ENCODE measurements at places on chromosomes 5 and 9.
A peak's percentile ranks its signal among the peaks of the same experiment; 100 is the strongest.

- no peak for DNase-seq
These were observed 129.0 kb upstream of the IRX4 start for GRCh38 chr5:2011481-2012411.

- DNase-seq, result no peak
These were observed 89.3 kb upstream of the ADAMTS16 start for GRCh38 chr5:5050801-5051200.

GRCh38 chr9:82539146-82539545, 523.8 kb downstream of the RASEF start:
- DNase-seq, result no peak

DNA sequence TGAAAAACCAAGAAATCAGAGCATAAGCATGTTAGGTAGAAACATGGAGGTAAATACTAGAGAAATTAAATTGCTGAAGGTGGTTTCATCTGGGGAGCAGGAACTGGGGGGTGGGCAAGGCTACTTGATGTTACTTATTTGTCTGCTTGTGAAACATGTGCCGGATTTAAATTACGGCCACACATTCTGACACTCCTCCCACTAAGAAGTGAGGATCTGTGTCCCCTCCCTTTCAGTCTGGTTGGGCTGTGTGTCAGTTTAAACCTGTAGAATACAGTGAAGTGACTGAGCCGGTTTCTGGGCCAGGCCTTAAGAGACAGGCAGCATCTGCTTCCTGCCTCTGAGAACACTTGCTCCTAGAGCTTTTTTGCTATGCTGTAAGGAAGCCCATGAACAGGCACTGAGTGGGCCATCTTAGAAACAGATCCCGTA, 2.3 kb upstream of the IARS1 start:
- DNase-seq, result no peak

DNA sequence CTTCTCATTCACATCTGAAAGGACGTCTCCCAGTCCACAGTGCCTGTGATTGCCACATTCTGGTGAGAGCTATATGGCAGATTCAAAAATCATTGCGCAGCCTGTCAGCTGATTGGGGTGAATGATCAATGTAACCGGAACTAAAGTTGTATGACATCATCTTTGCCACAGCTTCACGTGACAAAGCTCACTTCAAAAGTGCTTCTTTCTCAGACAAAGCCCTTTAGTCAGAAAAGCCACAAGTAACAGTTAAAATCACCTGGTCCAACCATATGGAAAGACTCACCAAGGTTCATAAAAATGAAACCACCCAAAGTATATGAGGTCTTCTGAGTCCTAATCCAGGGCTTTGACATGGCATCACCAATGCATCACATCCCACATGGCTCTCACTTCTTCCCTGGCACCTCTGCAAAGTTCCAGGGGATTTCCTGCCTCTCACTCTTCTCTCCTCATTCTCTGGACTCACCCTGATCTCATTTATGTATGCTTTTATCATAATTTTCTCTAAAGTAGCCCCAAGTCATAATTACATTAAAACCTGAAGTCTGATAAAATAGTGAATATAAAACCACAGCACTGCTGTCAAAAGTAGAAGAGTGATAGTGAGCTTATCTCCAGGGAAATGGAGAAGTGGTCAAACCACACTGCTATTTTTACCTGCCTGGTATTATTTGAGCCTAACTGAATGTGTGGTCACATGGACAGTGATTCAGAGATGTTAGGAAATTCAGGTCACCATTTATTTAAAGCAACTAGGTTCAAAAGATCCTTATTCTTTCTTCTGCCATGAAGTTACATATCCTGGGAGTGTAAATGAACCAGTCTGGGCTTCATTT, 193.1 kb upstream of the PTGER4 start:
- peak; percentile 24 for DNase-seq

- DNase-seq, result no peak
These were observed 45.7 kb upstream of the PPARGC1B start for GRCh38 chr5:149684371-149684770.

- DNase-seq, result no peak
These were observed 55.6 kb downstream of the GNA14 start for GRCh38 chr9:77592476-77592875.

DNA sequence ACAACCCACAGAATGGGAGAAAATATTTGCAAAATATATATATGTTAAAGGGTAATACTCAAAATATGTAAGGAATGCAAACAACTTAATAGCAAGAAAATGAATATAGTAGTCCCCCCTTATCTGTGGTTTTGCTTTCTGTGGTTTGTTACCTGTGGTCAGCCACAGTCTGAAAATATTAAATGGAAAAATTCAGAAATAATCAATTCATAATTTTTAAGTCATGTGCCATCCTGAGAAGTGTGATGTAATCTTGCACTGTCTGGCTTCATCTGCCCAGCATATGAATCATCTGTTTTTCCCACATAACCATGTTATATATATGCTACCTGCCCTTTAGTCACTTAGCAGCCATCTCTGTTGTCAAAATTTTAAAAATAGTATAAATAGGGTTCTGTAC, 11.7 kb downstream of the CER1 start:
- DNase-seq, result no peak

DNA sequence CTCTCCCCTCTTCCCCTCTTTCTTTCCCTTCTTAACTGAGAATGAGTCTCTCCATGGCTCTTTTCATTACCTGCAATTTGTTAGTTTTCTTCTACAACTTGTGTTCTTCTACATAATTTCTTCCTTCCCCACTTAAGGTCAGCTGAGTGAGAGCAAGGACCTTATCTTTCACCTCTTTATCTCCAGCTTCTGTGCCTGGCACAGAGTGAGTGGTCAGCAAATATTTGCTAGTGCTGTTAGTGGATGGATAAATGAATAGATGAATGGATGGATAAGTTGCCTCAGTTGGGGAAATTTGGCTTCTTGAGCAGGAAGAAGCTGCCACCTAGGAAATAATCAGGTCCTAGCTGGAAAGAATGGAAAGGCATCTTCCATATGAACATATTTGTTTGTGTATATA, 44.6 kb upstream of the PPARGC1B start:
- no peak for DNase-seq

DNA sequence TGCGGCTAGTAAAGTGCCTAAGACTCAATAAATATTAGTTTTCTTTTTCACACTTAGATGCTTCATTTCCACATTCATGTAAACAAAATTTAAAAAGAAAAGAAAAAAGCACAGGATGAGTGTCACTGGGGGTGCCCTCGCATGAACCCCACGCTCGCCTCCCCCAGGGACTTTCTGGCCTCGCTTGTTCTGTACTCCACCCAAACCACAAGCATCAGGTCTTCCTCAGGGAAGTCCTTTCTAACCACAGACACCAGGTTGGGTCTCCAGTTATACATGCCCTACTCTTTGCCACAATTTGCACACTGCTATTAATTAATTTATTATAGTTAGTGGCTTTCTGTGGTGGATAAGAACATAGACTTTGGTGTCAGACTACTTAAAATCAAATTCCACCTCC, 92.4 kb downstream of the RORB start:
- DNase-seq, result no peak

DNA sequence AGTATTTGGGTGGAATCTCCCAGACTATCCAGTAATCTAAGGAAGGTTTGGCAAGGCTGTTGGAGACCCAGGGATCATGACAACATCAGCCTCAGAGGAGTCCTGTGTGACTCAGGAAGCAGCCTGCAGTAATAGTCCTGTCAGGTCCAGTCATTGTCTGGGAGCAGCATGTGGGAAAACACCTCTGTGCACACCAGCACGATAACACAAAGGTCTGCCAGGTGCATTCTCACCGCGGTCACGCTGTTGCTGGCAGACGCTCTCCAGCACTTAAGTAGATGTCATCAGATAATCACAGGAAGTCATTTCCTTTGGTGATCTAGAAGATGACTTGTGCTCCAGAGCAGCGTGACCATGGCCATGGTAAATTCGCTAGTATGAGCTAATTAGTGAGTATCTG, 99.2 kb upstream of the IQGAP2 start:
- DNase-seq, result peak; percentile 4

DNA sequence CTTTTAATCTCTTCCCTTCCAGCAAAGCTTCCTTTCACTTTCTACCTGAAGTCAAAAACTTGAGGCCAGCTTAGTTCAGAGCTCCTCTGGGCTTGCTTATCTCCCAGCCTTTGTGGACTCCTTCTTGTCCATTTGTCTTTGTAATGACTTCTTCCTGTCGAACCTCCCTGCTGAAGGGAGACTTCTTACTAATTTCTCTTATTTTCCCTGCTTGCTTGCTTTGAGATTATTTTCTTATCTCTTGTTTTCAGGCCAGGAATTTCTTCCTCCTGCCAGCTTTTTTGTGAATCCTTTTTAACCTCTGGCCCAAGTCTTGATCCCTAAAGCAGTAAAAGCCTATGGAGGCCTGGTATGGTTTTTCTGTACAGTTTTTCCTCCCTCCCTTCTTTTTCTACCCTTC, 46.8 kb upstream of the DHFR start:
- DNase-seq, result no peak

GRCh38 chr5:113102121-113102531, 125.5 kb downstream of the DCP2 start:
- DNase-seq, result no peak
